ENCODE measurements at places on chromosomes 3 and 15.

DNA sequence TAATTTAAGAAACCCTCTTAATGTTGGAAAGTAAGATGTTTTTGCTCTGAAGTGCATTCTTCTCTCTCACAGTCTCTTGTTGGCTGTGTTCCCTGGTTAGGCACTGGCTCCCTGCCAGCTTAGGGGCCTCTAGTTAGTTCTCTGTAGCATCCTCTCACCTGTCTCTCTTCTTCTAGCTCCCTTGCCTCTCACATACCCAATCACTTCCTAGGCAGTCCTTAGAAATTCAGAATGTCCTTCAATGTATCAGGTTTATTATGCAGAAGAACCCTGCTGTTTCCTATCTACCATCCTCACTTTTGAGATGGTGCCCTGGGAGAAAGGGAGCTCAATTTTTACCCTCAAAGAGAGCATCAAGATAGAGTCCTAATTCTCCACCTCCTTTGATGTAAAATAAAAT, 36.2 kb upstream of the CPNE4 start:
- no peak for DNase-seq

- no peak for DNase-seq
Measured at GRCh38 chr3:64600246-64600950, 87.4 kb downstream of the ADAMTS9 start.

DNA sequence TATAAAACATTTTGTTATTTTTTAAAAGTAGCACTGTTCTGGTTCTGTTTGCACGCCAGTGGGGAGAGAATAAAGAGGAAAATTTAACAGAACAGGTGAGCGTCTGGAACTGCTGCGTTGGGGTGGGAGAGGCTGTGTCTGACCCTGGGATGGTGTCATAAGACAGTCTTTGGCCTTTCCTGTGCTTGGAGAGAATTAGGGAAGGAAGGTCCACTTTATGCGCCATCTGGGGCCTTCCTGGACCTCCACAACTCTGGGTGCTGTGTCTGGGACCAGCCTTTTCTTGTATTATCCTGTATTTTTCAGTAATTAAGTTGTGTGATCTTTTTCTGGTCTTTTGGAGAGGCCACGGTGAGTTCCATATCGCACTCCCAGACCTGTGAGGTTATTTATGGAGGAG, 3.3 kb downstream of the FAM43A start:
- DNase-seq, result no peak

DNA sequence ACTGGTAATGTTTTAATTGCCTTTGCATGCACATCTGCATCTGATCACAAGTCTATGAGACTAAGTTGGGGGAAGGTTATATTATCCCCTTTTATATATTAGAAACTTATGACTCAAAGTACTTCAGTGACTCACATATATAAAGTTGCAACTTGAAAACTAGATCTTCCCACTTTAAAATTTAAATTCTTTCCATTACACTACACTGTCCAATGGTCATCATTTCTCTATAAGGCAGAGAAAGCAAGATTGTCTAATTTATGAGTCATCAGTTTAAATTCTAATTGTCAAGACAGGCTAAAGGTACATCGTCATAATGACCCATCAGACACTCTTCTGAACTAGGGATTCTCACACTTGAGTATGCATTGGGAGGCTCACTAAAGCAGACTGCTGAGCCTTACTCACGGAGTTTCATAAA, 37.9 kb downstream of the CPA3 start:
- DNase-seq, result no peak

GRCh38 chr3:195207731-195208130, 63.2 kb downstream of the XXYLT1 start:
- DNase-seq, result no peak

- no peak for DNase-seq
Measured at GRCh38 chr3:174270841-174271240, 588.3 kb upstream of the NAALADL2 start.

DNA sequence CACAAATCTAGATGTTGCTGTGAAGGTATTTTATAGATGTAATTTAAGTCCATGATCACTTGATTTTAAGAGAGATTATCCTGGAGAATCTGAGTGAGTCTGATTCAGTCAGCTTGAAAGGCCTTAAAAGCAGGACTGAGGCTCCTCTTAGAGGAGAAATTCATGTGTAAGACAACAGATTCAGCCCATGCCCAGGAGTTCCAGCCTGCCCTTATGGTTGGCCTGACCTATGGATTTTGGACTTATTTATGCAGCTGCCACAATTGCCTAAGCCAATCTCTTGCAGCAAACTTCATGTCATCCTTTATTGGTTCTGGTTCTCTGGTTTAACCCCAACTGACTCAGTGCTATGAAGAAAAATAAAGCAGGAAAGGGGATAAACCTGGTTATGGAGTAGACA, 296.5 kb upstream of the RASGRP1 start:
- DNase-seq, result no peak

- no peak for DNase-seq
Measured at GRCh38 chr3:16337856-16338540, 73.0 kb downstream of the OXNAD1 start.

GRCh38 chr15:96340598-96341512, 10.4 kb downstream of the NR2F2 start:
- DNase-seq, result no peak

GRCh38 chr3:8201886-8202285, 299.7 kb upstream of the LMCD1 start:
- DNase-seq, result no peak

DNA sequence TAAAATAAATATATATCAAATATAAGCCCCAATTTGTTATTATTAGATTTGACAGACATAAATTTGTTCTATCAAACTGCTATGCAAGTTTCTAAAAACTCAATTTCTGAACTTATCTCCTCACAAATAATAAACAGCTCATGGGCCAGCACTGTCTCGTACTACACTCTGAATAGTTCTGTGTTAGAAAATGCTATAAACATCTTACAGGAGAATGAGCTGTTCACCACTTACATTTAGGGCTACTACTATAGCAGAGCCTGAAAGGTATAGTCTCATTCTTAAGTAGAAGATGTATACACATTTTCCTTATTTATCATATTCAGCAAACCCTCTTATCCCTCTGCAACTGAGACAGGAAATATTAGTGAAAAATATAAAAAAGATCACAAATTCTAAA, 12.6 kb downstream of the SLC12A6 start:
- DNase-seq, result no peak

Data from amygdala (tissue), 56 donors.